DND-41 (cell line): ENCODE measurements at places on chromosomes 12 and 14.

DNA sequence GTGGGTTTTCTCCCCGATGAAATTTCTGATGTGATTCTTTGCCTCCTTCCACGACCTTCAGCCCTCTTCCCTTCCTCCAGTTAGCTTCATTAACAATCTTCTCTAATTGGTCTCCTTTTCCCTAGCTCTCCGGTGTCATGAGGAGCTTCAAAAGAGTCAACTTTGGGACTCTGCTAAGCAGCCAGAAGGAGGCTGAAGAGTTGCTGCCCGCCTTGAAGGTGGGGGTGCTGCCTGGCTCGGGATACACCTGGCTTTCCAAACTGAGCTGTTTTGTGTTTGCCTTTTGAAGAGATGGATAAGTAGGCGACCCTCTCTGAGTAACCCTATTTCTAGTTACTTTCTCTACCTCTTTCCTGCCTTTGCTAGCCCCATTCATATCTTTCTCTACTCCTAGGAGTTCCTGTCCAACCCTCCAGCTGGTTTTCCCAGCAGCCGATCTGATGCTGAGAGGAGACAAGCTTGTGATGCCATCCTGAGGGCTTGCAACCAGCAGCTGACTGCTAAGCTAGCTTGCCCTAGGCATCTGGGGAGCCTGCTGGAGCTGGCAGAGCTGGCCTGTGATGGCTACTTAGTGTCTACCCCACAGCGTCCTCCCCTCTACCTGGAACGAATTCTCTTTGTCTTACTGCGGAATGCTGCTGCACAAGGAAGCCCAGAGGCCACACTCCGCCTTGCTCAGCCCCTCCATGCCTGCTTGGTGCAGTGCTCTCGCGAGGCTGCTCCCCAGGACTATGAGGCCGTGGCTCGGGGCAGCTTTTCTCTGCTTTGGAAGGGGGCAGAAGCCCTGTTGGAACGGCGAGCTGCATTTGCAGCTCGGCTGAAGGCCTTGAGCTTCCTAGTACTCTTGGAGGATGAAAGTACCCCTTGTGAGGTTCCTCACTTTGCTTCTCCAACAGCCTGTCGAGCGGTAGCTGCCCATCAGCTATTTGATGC lies 797 bp downstream of the ESPL1 start:
- DNase-seq, result peak; percentile 19

- DNase-seq, result peak; percentile 67
Observed at GRCh38 chr14:105537580-105538474, 11.4 kb downstream of the TMEM121 start.

DNA sequence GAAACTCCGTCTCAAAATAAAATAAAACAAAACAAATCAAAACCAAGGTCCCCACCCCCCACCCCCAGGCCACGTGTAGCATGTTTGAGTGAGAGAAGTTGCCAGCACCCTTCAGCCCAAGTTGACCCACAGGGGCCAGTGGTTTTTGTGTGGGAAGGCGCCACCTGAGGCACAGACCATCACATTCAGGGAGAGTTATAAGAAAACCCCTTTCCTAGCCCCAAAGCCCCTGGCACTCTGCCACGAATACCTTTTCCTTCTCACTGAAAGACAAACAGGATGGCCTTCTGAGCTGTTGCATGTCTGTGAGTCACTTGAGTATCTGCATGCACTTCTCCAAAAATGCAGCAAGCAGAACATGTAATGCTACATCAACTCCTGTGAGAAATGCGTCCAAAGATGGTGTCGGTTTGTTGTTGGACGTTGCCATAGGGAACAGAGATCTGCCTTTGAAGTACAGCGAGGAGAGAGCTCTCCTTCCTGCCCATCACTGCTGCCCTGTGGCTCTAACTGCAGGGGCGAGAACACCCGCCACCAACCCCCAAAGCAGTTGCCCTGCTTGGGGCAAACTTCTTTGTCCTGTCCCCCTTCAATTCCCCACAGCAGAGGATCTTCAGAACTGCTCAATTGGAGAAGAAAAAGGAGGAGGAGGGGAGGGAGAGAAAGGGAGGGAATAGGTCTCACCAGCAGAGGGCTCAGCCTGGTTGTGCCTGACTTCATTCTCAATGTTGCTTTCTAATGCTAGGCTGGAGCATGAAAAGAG lies 2.7 kb upstream of the TRAF3 start:
- DNase-seq, result peak; percentile 57

DNA sequence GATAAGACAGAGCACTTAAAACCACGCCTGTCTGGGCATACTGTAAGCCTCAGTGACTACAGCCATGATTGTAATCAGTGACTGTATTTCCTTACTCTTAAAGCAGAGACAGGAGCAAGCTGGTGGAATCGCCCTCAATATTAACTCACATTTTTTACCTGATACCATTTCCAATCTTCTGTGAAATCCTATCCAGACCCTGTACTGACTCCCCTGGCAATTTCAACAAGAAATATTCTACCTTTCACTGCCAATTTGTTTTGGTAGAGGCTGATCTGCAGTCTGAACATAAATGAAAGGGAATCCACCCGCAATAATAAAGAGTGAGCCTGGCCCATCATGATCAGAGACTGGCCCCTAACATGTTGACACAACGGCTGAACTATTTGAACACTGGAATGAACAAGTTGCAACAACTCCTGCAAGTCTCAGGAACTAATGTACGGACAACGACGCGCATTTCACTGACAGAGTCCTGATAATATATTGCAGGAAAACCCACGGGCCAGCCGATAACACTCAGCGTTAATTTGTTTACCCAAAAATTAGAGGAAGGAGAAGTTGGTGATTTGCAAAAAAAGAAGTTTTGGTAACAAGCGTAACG lies 195.5 kb upstream of the BTG1 start:
- DNase-seq, result no peak

DNA sequence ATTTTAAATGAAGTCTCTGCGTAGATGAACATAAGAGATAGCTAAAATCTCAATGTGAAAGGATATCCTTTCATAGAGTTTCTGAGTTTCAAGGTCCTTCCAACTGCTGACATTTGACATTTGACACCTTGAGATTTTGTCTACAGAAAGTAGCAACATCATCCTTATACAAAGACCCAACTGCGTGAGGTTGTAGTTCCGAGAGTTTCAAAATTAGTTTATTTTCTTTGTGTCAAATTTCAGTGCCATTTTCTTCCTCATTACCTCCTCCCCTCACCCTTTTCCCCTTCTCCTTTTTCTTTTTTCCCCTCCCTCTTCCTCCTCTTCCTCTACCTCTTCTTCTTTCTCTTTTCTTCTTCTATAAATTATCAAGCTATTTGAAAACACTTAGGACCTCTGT lies 26.9 kb upstream of the BATF start:
- no peak for DNase-seq

GRCh38 chr12:92079054-92079385 lies 66.6 kb downstream of the BTG1 start:
- no peak for DNase-seq

GRCh38 chr12:38949363-38949762 lies 44.0 kb upstream of the CPNE8 start:
- no peak for DNase-seq

DNA sequence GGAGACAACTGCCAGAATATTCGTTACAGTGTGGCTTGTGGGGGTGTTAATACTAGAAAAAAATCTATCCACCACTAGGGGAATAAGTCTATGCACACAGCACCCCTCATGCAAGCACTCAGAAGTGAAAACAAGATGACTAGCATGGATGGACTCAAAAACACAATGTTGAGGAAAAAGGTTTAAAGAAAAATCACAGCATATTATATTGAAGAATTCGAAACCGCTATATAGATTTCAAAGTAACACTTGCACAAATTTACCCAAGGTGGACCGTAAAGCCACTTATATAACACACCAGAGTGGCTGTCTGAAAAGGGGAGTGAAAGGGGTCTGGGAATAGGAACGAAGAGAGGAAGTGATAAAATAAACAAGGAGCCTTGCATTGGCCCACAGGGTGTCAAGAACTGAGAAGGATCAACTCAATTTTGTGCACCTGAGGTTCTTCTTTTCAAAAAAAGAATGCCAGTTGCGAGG lies 544 bp downstream of the ABCD4 start:
- peak; percentile 43 for DNase-seq

- DNase-seq, result no peak
Observed at GRCh38 chr14:73460691-73461127, 2.4 kb upstream of the NUMB start.

- peak; percentile 86 for DNase-seq
Observed at GRCh38 chr14:52175982-52176502, 91.5 kb upstream of the PTGDR start.

GRCh38 chr14:103855734-103856095 lies 8.3 kb upstream of the PPP1R13B start:
- no peak for DNase-seq

GRCh38 chr14:60233891-60234290 lies 15.1 kb upstream of the PPM1A start:
- DNase-seq, result no peak

DNA sequence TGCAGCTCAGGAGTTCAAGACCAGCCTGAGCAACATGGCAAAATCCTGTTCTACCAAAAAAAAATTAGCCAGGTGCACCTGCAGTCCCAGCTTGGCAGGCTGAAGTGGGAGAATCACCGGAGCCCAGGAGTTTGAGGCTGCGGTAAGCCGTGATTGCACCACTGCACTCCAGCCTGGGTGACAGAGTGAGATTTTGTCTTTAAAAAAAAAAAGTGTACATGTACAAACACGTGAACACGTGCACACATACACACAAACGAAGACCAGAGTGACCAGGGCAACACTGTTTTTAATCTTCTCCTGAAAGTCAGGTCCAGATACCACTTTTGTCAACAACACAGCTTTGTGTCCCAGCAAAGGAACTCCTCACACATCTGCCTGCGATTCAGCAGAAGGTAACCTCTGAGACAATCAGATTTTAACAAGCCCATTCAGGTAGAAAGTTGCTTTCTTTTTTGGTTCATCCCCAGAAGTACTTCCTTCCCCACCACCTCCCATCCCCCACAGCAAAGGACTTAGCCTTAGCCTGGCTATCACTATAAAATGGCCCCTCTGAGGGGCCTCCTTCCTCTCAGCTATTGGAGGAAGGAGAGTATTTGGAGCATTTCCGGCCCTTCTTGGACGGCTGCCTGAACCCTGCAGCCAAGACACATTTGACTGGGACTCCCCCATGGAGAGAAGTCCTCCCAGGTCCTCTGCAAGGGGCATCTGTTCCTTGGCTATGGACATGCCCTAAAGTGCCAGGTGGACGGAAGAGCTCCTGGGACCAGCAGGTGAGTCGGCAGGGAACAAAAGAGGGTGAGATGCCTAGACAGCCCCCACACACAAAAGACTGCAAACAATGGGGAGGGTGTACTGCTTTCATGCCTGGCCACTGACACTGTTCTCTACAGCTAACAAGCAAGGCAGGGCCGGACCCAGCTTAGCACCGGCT lies 9.8 kb downstream of the CTDSP2 start:
- DNase-seq, result peak; percentile 52

- DNase-seq, result no peak
Observed at GRCh38 chr12:59636945-59637691, 41.3 kb downstream of the SLC16A7 start.

GRCh38 chr12:62934239-62934798 lies 631 bp downstream of the PPM1H start:
- DNase-seq, result peak; percentile 29

- DNase-seq, result no peak
Observed at GRCh38 chr12:22796941-22797630, 172.1 kb downstream of the ETNK1 start.

- peak; percentile 36 for DNase-seq
Observed at GRCh38 chr12:123063535-123063934, 83.1 kb downstream of the ARL6IP4 start.

- DNase-seq, result peak; percentile 60
Observed at GRCh38 chr12:68482660-68483059, 128.0 kb upstream of the RAP1B start.

DNA sequence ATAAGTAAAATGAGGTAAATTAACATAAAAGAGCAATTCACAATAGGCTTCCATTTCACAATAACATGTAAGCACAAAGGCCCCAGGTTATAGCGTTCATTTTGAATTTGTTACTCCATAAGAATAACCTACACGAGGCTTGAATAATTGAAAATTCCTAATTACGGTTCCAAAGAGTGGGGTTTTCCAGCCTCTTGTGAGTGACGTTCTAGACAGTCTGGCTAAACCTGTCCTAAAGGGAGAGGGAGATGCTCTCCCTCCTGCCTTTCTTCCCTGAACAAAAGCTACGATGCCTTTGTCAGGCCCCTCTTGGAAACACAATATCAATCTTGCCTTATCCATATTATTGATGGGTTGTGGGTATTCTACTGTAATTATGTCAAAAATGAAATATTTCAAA lies 24.3 kb upstream of the VRK1 start:
- DNase-seq, result no peak

DNA sequence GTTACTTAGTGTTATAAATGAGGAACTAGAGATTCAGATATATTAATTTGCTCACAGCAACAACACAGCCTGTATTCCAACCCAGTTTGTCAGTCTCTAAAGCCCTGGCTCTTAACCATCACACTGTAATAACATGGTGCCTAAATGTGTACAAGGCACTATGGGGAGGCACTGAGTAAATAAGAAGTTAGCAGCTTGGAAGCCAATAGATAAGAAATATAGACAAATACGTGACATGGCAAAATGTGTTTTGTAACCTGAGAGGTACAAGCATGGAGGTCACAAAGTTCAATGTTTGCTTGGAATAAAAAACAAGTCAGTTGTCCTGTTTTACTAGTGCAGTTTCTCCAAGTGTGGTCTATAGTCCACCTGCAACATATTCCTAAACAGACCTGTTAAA lies 16.3 kb upstream of the SLCO1A2 start:
- no peak for DNase-seq

GRCh38 chr14:22482782-22483553 lies 106.1 kb downstream of the DAD1 start:
- DNase-seq, result no peak

GRCh38 chr12:5789469-5789968 lies 155.5 kb downstream of the ANO2 start:
- DNase-seq, result no peak
